Left ventricle myocardium superior (tissue), 1 donor: ENCODE measurements at places on chromosomes 12 and 14. TPM values are rescaled to one million over a fixed set of nuclear protein-coding genes. Genes with fewer than 3 reads are reported as not detected.

DNA sequence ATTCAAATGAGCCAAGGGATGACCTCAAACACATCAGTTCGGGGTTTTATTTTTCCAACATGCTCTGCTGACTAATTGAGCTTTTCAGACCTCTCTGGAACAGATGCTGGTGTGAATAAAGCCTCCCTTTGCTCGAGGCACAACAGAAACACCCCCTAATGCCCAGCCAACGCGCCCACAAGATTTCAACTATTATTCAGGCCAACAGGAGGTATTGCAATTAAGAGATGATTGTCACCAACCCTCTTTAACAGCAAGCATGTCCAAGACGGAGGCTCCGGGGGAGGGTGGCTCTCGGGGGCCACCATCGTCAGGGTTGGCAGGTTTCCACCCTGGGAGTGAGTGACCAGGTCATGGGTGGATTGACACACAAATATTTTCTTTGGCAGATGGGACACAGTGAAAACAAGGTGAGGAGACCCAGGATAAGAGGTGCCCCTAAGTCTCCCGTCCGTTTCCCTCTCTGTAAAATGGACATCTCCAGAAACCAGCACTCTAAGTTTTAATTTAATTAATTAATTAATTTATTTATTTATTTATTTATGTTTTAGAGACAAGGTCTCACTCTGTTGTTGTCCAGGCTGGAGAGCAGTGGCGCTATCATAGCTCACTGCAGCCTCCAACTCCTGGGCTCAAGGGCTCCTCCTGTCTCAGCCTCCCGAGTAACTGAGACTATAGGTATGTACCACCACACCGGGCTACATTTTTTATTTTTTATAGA, 56.1 kb downstream of the MAP1LC3B2 start:
- no peak for DNase-seq

MTHFD1 gene
- 60.6 TPM for total RNA-seq

- DNase-seq, result no peak
Measured at GRCh38 chr14:45212231-45212630, 40.8 kb downstream of the MIS18BP1 start.

GRCh38 chr12:10207136-10207535, 5.5 kb upstream of the GABARAPL1 start:
- no peak for DNase-seq

DNA sequence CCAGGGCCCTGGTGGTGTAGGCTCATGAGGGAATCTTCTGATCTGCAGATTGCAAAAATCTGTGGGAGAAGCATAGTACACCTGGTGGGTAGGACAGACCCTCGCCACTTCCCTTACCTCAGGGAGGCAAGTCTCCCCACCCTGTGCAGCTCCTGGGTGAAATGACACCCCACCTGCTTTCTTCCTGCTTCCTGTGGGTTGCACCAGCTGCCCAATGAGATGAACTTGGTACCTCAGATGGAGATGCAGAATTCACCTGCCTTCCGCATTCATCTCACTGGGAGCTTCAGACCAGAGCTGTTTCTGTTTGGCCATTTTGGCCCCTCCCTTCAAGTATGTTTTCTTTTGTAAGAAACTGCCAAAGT, 4.7 kb downstream of the CLEC2D start:
- DNase-seq, result no peak

GRCh38 chr14:70291396-70291795, 68.1 kb downstream of the COX16 start:
- DNase-seq, result no peak

- no peak for DNase-seq
Measured at GRCh38 chr12:92395322-92395721, 249.7 kb upstream of the BTG1 start.

DNA sequence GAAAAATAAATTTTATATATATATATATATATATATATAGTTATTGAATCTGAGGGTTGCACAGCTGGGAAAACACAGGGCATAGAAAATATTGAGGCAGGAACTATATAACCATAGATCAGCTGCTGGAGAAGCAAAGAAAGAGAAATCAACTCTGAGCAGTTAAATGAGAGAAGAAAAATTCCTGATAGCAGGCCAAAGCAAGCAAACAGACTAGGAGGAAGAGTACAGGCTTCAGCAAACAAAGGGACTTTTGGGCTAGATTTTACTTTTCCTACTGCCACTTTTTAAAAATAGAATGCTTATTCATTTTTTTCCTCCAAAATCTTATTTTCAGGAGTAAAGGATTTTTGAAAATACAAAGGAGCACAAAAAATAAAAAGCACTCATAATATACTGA, 216.0 kb upstream of the PRKD1 start:
- DNase-seq, result no peak

DNA sequence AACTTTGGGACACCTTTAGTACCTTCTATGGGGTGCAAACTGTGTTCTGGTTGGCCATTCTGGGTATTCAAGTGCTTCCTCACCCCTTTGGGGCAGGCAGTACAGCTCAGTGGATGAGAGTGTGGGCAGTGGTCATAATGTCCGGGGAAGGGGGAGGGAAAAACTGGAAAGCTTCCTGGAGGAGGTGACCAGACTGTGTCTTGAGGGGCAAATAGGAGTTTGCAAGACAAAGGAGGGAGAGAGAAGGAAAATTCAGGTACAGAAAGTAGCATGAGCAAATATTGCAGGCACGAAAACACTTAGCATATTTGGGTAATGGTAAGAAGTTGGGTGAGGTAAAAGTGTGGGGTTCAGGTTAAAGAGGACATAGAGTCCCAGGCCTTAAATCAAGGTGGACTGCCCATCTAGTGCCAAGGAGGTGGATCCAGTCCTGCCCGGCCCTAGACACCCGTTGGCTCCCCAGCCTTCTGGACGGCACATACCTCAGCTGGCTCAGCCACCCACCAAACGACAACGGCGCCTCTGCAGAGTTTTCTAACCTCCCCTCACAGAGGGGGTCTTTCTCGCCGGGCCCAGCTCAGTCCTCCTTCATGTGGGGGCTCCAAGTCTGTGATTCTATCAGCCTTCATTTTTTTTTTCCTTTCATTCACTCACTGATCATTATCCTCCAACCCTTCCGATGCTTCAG, 86.4 kb downstream of the DICER1 start:
- DNase-seq, result no peak
